ENCODE measurements at places on chromosomes 13 and 19.

- DNase-seq, result no peak
- no peaks in the 10 kb centered on the region for H3K4me1 ChIP-seq
- no peaks in the 10 kb centered on the region for H3K27me3 ChIP-seq
- no peak overlapping the region for H3K27ac ChIP-seq
- H3K36me3 ChIP-seq, result no peaks in the 10 kb centered on the region
These were observed 140.2 kb downstream of the ZNF536 start for GRCh38 chr19:30512176-30513081.

- no peak overlapping the region for H3K27ac ChIP-seq
- no peaks in the 10 kb centered on the region for H3K36me3 ChIP-seq
- no peak overlapping the region for H3K4me3 ChIP-seq
- no peaks in the 10 kb centered on the region for H3K4me1 ChIP-seq
- no peak for DNase-seq
These were observed 39.0 kb downstream of the SMIM24 start for GRCh38 chr19:3441089-3441985.

GRCh38 chr13:36130552-36131221, 495 bp downstream of the DCLK1 start:
- H3K4me1 ChIP-seq, result no peaks in the 10 kb centered on the region
- peak; percentile 72 for DNase-seq
- H3K27me3 ChIP-seq, result peaks cover 31% of the 10 kb centered on the region
- H3K36me3 ChIP-seq, result no peaks in the 10 kb centered on the region
- no peak overlapping the region for H3K27ac ChIP-seq

- peaks cover 3% of the 10 kb centered on the region for H3K4me1 ChIP-seq
- no peaks in the 10 kb centered on the region for H3K36me3 ChIP-seq
- H3K27me3 ChIP-seq, result no peaks in the 10 kb centered on the region
- no peak overlapping the region for H3K4me3 ChIP-seq
- H3K27ac ChIP-seq, result no peak overlapping the region
These were observed 32.1 kb upstream of the PEPD start for GRCh38 chr19:33553530-33554310.

DNA sequence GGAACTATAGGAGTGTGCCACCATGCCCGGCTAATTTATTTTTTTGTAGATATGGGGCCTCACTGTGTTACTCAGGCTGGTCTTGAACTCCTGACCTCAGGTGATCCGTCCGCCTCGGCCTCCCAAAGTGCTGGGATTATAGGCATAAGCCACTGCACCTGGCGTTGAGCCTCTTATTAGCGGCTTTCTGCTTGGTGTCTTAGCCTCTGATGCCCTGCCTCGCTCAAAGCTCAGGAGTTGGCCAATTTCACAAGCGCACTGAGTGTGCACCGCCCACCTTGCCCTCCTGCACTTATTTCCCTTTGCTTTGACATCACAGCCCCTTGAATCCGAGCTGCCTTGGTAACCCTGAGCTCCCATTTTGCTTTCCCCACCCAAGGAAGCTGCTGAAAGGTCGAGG, 10.1 kb downstream of the YIPF2 start:
- no peak overlapping the region for H3K27ac ChIP-seq
- H3K27me3 ChIP-seq, result no peaks in the 10 kb centered on the region
- H3K36me3 ChIP-seq, result peaks cover 80% of the 10 kb centered on the region
- DNase-seq, result no peak

DNA sequence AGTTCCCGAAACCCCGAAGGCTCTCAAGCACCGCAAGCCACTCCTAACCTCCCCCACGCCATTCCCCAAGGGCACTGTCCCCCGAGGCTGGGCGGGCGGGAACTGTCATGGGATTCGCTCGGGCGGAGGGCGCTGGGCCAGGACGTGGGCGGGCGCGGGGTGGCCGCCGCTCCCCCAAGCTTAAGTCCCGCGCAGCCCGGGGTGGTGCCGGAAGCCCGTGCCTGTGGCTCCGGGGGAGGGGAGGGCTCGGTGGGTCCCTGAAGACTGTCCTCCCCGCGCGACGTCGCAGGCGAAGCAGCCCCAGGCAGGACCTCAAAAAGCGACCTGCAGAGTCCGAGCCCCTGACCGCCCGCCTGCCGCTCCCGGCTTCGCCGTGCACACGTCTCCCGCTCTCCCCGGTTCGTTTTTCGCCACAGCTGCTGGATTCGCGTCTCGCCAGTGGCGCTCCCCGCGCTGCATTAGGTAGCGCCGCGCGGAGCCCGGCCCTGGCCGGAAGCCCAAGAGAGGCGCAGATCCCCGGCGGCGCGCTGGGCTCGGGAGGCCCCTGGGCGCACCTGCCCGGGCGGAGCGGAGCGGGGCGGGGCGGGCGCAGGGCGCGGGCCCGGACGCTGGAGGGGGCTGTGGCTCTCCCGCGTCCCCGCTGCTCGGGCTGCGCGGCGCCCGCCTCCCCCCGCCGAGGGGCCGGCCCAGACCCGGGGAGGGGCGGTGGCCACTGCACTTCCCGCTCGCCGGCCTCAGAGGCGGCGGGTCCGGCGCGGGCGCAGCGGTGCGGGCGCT, at the start of gene FARP1:
Gene FARP1, plus strand, starts transcription at position 715 of the 777 bp plus-strand sequence. CDS start 70,149 bp downstream, outside the sequence.
- H3K36me3 ChIP-seq, result no peaks in the 10 kb centered on the region
- DNase-seq, result peak; percentile 89
- H3K27ac ChIP-seq, result peak within 1 kb of the TSS; percentile 63
- peak within 1 kb of the TSS; percentile 87 for H3K4me3 ChIP-seq
- no peaks in the 10 kb centered on the region for H3K27me3 ChIP-seq

- no peaks in the 10 kb centered on the region for H3K4me1 ChIP-seq
- H3K27me3 ChIP-seq, result no peaks in the 10 kb centered on the region
- no peak overlapping the region for H3K4me3 ChIP-seq
- H3K36me3 ChIP-seq, result peaks cover 16% of the 10 kb centered on the region
- no peak overlapping the region for H3K27ac ChIP-seq
These were observed 8.1 kb upstream of the ICAM1 start for GRCh38 chr19:10262771-10263170.

DNA sequence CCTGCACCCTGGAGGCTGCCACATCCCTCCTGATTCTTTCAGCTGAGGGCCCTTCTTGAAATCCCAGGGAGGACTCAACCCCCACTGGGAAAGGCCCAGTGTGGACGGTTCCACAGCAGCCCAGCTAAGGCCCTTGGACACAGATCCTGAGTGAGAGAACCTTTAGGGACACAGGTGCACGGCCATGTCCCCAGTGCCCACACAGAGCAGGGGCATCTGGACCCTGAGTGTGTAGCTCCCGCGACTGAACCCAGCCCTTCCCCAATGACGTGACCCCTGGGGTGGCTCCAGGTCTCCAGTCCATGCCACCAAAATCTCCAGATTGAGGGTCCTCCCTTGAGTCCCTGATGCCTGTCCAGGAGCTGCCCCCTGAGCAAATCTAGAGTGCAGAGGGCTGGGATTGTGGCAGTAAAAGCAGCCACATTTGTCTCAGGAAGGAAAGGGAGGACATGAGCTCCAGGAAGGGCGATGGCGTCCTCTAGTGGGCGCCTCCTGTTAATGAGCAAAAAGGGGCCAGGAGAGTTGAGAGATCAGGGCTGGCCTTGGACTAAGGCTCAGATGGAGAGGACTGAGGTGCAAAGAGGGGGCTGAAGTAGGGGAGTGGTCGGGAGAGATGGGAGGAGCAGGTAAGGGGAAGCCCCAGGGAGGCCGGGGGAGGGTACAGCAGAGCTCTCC, 6.9 kb upstream of the CEACAM5 start:
- H3K27ac ChIP-seq, result no peak overlapping the region
- no peaks in the 10 kb centered on the region for H3K27me3 ChIP-seq
- no peaks in the 10 kb centered on the region for H3K36me3 ChIP-seq
- DNase-seq, result no peak
- H3K4me1 ChIP-seq, result no peaks in the 10 kb centered on the region

DNA sequence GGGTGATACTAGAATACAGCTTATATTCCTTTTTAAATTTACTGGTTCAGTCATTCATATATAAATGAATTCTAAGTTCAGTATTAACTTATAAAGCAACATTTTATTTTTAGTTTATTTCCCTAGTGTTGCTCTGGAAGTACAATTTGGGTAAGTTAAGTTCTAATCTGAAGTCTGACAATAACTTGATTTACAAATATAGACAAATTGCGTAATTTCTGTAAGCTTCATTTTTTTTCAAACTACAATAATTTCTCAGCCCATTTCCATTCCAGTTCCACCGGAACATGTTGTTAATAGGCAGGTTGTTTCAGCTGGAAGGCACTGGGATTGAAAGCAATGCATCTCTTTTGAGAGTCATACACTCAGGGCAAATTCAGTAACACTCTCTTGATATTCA, 2000.7 kb downstream of the OLFM4 start:
- H3K27ac ChIP-seq, result no peak overlapping the region
- H3K4me1 ChIP-seq, result no peaks in the 10 kb centered on the region
- no peak overlapping the region for H3K4me3 ChIP-seq
- no peaks in the 10 kb centered on the region for H3K27me3 ChIP-seq

- no peaks in the 10 kb centered on the region for H3K36me3 ChIP-seq
- H3K4me3 ChIP-seq, result no peak overlapping the region
- DNase-seq, result peak; percentile 18
These were observed 159.0 kb downstream of the USP12 start for GRCh38 chr13:27012482-27013197.

DNA sequence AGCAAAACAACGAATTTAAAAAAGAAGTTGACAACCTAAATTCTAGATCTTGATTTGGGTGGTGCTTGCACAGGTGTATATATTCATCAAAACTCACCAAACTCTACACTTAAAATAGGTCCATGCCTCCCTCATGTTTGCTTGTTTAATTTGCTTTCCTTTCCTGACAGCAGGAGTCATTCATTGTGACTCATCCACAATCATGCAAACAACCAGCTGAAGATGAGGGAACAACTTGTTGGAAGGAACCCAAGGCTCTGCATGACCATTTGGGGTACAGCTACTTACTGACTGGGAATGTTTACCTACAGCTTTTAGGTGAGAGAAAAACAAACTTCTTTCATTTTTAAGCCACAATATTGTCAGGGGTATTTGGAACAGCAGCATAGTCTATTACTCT, 96.6 kb downstream of the RXFP2 start:
- H3K36me3 ChIP-seq, result no peaks in the 10 kb centered on the region
- no peak overlapping the region for H3K4me3 ChIP-seq
- no peaks in the 10 kb centered on the region for H3K4me1 ChIP-seq
- H3K27ac ChIP-seq, result no peak overlapping the region
- DNase-seq, result no peak

DNA sequence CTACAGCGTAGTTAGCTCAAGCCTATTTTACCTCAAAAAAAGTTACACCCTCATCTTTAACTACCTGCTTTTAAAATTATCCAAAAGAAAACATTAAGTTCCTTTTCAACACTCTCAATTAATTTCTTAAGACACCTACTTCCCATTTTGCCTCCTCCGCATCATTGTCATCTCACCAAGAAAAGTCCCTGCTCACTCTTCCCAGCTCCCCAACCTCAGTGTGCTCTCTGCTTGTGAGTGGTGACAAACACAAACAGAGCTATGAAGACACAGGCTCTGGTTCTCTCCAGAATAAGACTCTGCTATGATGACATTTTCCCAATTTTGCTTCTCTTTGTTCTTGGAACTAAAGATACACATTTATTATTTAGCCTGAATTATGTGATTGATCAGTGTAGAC, 385.1 kb upstream of the HTR2A start:
- H3K4me1 ChIP-seq, result no peaks in the 10 kb centered on the region
- no peaks in the 10 kb centered on the region for H3K27me3 ChIP-seq
- H3K27ac ChIP-seq, result no peak overlapping the region

DNA sequence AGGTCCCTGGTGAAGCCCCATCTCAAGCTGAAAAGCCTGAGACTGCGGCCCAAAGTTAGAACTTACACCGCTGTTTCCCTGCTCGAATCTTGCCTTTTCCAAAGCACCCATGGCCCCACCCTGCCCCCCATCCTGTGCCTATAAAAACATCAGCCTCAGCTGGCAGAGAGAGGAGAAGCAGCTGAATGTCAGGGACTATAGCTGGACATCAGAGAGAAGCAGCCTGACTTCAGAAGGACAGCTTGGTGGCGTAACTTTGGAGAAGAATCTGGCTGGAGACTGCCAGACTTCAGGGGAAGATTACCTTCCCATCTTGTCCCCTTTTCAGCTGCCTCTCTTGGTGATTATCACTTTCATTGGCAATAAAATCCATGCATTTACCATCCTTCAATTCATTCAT, 9.3 kb upstream of the RCBTB2 start:
- no peaks in the 10 kb centered on the region for H3K4me1 ChIP-seq
- H3K27ac ChIP-seq, result no peak overlapping the region
- H3K4me3 ChIP-seq, result no peak overlapping the region
- no peaks in the 10 kb centered on the region for H3K36me3 ChIP-seq
- H3K27me3 ChIP-seq, result no peaks in the 10 kb centered on the region
- DNase-seq, result no peak

- peak; percentile 67 for DNase-seq
- peak overlapping the region; percentile 88 for H3K4me3 ChIP-seq
- H3K27me3 ChIP-seq, result no peaks in the 10 kb centered on the region
These were observed 851 bp downstream of the ZNF320 start for GRCh38 chr19:52896431-52897137.

GRCh38 chr13:37490176-37490779, 108.3 kb downstream of the POSTN start:
- DNase-seq, result no peak
- H3K4me1 ChIP-seq, result peaks cover 8% of the 10 kb centered on the region
- H3K27me3 ChIP-seq, result no peaks in the 10 kb centered on the region
- no peaks in the 10 kb centered on the region for H3K36me3 ChIP-seq
- H3K4me3 ChIP-seq, result no peak overlapping the region

- peaks cover 12% of the 10 kb centered on the region for H3K4me1 ChIP-seq
- H3K36me3 ChIP-seq, result no peaks in the 10 kb centered on the region
- H3K4me3 ChIP-seq, result no peak overlapping the region
These were observed 56.0 kb downstream of the STK24 start for GRCh38 chr13:98520674-98521449.

DNA sequence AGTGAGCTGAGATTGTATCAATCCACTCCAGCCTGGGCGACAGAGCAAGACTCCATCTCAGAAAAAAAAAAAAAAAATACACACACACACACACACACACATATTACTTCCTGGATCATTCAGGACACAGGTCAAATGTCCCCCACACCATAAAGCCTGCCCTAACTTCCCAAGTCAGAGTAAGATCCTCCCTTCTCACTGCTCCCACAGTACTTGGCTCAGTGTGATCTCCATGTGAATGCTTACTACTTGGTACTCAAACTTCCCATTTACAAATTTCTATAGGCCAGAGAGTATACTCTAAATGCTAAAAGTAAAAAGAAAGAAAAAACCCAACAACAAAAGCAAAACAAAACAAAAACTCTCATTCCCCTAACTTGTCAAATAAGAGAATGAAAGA, 386.8 kb downstream of the SLITRK6 start:
- no peak for DNase-seq
- no peaks in the 10 kb centered on the region for H3K4me1 ChIP-seq
- H3K27me3 ChIP-seq, result no peaks in the 10 kb centered on the region
- no peak overlapping the region for H3K27ac ChIP-seq
- H3K36me3 ChIP-seq, result no peaks in the 10 kb centered on the region
- H3K4me3 ChIP-seq, result no peak overlapping the region

DNA sequence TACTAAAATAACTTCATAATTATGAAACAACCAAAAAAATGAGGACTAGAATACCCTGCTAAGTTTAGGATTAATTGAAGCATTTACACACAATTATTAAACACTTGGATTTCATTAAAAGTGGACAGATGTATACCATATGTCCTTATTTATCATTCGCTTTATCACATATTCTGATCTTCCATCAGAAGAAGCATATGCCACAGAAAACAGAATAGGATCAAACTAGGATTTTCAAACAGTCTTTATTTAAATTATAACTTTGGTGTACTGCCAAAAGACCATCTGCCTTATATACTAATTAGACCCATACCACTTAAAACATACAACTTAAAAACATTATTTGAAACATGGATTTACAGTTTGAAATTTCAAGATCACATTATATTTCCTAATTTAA, 727.1 kb upstream of the KLHL1 start:
- H3K36me3 ChIP-seq, result no peaks in the 10 kb centered on the region
- H3K27ac ChIP-seq, result no peak overlapping the region
- DNase-seq, result no peak
- H3K4me3 ChIP-seq, result no peak overlapping the region
- H3K4me1 ChIP-seq, result no peaks in the 10 kb centered on the region
- no peaks in the 10 kb centered on the region for H3K27me3 ChIP-seq
